ENCODE measurements at places on chromosomes 1 and 21.
A peak's percentile ranks its signal among the peaks of the same experiment; 100 is the strongest.

- DNase-seq, result no peak
Measured at GRCh38 chr1:28807046-28807445, 4.9 kb upstream of the OPRD1 start.

GRCh38 chr1:207349979-207350378, 28.5 kb downstream of the CD55 start:
- no peak for DNase-seq

DNA sequence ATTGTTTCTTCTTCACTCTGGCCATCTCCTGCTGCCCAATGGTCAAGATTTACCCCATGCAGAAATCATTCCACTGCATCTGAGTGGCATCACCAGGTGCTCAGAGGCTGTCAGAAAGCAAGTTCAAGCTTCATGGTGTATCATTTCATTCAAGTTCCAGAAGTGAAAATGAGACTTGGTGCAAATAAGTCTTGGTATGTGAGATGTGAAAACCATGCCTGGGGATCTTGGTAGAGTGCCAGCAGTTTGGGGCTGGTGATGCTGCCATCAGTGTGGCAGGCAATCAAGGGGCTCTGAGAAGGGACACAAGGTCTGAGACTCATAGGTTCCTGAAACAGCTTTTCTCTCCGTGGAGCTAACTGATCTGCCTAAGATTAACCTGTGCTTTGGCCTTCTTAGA, 52.0 kb downstream of the CD2 start:
- DNase-seq, result peak; percentile 41

- DNase-seq, result no peak
Measured at GRCh38 chr1:207971331-207972219, 60.6 kb upstream of the CD34 start.

DNA sequence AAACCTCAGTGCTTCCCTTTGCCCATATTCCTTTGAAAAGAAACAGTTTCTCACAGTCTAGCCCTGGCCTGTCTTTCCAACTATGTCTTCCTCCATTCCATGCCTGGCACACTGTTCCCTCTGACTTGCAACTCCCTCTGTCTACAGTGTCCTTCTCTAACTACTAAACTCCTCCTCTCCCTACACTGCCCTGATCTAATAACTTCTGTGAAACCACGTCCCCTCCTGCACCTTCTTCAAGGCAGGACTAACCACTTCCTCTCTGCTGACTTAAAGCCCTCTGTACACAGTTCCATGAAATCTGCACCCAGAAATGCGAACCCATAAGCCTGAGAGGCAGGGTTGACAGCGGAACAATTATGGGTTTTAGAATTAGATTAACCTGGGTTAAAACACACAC, 62.2 kb upstream of the ATP1B1 start:
- DNase-seq, result no peak

DNA sequence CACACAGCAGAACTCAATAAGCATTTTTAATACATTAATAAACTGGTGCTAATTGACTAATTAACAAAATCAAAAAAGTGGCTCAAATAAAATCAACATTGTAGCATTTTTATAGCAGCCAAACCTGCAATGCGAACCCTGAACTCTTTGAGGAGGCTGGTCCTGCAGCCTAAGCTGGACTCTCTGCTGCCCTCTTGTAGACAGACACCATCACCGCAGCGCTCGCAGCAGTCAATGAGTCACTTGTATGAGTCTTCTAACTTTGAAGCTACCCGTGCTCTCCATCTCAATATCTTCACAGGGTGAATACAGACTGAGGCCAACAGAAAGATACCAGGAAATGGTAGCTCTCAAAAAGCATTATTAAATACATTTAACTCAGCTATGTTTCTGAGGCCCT, 9.7 kb upstream of the KRTAP7-1 start:
- DNase-seq, result peak; percentile 0

GRCh38 chr21:36129219-36129618, 5.7 kb upstream of the CBR3 start:
- DNase-seq, result no peak

- no peak for DNase-seq
Measured at GRCh38 chr1:147612366-147612765, 58.0 kb downstream of the ACP6 start.

GRCh38 chr1:111654839-111655238, 35.2 kb downstream of the RAP1A start:
- no peak for DNase-seq

DNA sequence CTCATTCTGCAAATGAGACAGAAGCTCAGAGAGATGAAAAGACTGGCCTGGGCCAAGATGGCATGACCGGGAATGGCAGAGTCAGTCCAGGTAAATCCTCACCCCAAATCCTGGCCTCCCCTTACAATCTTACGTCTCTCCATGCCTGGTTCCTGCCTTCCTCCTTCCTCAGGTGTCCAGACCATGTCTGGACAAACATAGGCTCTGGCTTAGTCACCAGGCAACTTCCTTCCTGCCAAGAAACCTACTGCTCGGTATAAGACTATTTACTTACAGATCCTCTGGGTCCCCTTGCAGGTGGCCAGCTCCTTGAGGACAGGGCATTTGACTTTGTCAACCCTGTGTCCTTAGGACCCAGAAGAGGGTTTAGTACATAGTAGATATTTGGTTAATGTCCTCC, 69.4 kb upstream of the ROR1 start:
- no peak for DNase-seq

DNA sequence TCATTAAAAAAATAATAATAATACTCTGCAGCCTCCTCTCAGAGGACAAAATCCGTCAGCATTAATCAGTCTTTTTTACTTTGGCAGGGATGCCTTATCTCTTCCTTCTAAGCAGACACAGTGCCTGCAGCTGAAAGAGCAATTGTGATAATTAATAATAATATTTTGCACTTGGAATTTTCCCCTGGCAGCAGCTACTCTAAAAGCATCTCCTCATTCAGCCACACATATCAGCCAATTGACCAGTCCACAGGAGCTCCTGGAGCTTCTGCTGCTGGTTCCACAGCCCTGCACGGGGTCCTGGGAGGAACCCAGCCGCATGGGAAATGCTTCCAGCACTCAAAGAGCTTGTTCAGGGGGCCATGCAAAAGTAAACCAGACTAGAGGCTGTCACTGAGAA, 31.0 kb upstream of the VWA5B1 start:
- no peak for DNase-seq

- no peak for DNase-seq
Measured at GRCh38 chr21:26408511-26408910, 164.6 kb downstream of the CYYR1 start.

GRCh38 chr1:24992124-24992760, 62.2 kb upstream of the RUNX3 start:
- DNase-seq, result no peak

GRCh38 chr1:89974696-89975470, 20.0 kb upstream of the ZNF326 start:
- DNase-seq, result no peak
